T-helper 2 cell (primary cell): ENCODE measurements at places on chromosomes 1 and 21.

DNA sequence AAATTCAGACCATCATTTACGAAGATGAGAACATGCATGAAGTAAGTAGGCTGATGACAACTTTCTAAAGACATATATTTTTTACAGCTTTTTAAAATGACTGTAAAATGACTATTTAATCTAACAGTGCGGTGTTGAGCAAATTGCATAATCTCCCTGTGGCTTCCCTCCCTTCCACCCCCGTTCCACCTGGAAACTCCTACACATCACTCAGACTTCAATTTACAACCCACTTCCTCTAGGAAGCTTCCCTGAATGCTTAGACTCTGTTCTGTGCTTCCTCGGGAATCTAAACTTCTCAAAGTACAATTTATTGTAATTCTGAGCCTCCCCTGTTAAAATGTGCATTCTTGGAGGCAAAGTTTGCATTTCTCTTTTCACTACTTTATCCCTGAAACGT lies 354.9 kb downstream of the DPYD start:
- no peak for DNase-seq

- no peak for DNase-seq
Measured at GRCh38 chr1:190940951-190941350, 463.3 kb upstream of the BRINP3 start.

DNA sequence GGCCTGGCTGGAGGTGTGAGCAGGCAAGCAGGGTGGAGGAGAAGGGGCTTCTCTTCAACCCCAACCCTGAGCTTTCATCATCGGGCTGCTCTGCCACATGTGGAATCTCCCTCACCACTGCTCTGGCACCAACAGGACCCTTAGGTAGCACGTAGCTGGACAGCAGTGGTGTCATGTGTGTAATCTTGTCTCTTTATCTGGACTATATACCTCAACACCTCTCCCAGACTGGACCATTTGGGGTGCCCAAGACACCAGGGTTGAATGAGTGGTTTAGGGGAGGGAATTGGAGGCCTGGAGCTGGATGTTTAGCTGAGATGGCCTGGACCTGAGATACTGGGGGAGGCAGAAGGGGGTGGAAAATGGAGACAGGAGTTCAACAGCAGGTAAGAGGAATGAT lies 63.0 kb downstream of the UBE2T start:
- no peak for DNase-seq

DNA sequence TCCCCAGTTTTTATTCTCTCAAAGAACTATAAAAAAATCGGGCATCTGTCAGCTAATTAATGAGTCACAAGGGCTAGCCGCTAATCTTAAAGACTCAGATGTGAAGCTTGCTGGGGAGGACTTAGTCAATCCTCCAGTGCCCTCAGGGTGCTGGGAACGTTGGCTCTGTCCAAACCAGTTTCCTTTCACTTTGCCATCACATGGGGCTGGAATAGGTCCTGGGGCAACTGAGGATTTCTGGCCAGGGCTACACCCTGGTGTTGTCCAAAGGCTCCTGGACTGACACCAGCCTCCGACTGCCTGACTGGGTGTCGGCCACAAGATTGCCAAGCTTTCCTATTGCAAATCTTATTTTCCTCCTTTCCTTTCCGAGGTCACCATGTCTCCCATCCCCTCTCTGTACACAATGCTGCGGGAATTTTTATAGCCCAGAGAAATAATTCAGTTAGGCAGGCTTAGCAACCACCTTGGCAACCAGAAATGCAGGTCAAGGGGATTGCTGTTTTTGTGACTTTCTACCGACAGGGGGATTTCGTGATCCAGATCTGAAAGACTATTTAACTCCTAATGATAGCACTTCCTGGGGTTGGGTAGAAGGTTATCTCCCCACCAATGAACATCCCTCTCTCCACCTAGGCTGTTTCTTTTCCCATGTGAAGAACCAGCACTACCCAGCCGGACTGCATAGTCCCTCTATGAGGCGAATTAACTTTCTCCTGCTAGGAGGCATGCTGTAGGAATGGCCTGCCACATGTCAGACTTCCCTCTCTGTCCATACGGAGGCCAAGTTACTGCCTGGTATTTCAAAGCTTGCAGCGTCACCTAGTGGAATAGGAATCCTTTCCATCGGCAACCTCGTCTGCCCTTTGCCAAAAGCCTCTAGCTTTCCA lies 29.9 kb upstream of the CTBS start:
- DNase-seq: no peak

DNA sequence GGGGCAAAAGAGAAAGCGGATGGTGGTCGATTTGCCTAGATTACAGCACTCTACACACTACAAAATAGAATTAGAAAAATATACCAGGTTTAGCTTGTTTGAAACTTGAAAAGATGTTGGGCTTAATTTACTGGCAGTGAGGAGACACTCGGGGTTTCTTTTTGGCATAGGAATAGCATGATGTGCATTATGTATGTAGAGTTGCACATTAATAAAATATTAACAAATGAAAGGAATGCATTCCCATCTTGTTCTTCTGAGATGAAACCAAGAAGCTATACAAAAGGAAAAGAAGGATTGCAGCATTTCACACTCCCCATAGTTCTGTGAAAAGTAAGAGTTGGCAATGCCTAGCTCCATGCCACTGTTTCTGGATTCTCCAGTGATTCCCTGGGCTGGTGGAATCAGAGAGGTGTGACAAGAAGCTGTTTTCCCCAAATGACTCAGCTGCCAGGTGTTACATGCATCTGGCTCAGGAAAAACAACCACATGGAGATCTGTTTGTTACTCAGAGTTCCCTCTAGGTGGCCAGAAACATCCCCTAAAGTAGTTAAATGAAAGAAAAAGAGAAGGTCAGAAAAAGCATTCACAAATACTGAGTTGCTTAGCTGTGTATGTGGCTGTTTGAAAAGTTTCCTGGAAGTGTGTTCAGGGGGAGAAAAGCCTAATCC lies 115.6 kb downstream of the UCK2 start:
- DNase-seq: no peak

DNA sequence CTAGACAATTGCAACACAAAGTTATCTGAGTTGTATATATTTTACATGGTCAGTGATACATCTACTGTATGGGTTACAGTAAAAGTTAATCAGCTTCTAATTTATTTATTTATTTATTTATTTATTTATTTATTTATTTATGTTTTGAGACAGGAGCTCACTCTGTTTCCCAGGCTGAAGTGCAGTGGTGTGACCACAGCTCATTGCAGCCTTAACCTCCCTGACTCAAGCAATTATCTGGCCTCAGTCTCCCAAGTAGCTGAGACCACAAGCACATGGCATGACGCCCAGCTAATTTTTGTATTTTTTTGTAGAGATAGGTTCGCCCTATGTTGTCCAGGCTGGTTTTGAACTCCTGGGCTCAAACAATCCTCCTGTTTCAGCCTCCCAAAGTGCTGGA lies 241.6 kb downstream of the PTPRC start:
- no peak for DNase-seq

DNA sequence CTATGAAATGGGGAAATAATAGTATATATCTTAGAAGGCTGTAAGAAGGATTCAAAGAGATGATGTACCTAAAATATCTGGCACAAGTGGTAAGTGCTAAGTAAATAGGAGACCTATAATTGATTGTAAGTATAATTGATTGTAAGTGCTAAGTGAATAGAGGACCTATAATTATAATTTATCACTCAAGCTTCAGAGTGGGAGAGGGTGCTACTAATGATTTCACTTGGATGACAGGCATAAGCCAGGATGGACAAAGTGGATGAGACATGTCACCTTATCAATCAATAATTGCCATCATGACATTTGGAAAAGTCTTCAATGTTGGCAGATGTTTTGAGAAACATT lies 11.2 kb downstream of the RCAN1 start:
- no peak for DNase-seq

DNA sequence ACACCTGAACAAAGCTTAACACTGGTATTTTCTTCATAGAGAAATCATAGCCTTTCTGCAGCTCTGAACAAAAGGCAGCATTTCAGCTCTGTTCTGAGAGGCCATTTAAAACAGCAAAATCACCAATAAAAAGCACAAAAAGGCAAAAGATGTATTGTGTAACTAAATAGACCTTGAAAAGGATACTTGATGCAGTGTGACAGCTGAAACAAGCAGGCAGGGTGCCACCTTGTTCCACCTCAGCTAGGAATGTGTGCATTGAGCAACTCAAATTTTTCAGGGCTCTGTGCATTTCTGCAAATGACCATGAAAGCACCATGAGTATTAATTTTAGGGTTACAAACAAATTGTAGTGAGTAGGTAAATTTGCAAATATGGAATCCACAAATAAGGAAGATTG lies 65.8 kb downstream of the RHOU start:
- no peak for DNase-seq

GRCh38 chr1:54442185-54442584 lies 36.0 kb upstream of the SSBP3 start:
- DNase-seq: no peak

DNA sequence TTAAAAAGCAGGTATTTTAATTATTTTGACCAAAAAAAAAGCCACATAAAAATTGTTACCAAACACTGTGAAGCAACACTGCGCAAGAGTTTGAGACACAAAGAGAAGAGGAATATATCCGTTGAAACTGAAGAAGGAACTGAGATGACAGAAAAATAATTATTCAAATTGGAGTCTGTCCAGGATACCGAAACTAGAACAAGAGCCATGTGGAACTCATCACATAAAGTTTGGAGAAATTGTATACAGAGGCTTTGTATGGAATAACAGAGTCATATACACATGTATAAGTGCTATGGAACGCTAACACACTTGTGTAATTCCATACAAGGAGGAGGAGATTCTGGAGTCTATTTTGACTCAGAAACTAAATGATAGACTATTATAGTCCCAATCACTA lies 675.1 kb upstream of the ADGRL2 start:
- no peak for DNase-seq

GRCh38 chr1:18230840-18231239 lies 123.2 kb downstream of the IGSF21 start:
- no peak for DNase-seq

DNA sequence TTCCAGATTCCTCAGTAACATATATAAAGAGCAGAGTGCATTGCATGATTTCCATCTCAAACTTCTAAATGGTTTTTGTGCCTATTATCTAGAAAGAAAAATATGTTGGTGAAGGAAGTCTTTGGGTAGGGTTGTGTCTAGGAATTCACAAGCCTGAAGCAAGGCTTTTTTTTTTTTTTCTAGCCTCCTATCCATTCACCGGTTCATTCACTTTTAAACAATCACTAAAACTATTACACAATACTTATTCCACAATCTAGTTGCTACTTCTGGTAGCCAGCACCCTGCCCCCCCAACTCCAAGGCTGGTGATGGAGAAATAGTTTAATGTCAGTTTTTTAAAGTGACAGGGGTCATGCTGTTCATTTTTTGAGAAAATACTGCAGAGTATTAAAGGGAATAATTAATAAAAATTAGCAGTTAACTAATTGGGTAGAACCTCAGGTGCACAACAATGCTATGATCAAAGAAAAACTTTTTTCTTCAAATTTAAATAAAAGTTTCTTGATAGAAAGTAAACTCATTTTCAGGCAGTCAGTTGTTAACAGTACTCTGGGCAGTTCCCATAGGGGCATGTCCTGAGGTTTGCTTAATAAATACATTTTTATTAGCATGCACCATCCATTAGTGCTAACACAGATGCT lies 10.9 kb downstream of the IRF2BP2 start:
- no peak for DNase-seq

DNA sequence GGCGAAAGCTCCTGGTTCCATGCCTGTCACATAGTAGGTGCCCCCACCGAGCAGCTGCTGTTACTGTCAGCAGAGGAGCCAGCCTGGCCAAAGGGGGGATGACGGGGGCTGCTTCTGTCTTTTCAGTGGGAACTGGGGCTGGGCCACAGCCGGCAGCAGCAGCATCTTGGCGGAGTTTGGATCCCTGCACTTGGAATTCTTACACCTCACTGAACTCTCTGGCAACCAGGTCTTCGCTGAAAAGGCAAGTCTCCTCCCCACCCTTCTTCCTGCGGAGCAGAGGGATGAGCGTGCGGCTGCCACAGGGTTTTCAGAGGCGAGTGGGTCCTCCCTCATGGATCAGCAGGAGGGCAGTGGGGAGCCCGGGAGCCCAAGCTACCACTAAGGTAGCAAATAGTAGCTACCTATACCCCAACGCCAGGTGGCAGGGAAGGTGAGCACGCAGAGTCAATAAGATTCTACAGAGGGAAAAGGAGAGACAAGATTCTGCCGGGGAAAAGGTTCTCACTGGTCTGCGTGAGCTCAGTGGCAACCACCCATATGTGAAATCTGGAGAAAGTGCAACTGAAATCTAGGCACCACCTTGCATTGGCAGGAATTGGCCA lies 41.4 kb upstream of the SELENON start:
- no peak for DNase-seq

GRCh38 chr1:185044387-185044786 lies 971 bp upstream of the RNF2 start:
- DNase-seq: no peak

DNA sequence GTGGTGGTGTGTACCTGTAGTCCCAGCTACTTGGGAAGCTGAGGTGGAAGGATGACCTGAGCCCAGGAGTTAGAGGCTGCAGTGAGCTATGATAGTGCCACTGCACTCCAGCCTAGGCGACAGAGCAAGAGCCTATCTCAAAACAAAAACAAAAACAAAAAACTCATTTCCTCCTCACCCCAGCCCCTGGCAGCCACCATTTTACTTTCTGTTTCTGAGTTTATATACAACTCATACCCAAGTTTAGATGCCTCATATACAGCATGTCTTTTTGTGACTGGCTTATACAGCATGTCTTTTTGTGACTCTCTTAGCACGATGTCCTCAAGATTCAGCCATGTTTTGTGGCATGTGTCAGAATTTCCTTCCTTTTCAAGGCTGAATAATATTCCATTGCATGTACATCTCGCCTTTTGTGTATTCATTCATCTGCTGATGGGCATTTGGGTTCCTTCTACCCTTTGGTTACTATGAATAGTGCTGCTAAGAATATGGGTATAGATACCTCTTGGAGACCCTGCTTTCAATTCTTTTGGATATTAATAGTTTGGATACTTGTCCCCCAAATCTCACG lies 14.7 kb downstream of the COA7 start:
- DNase-seq: no peak

GRCh38 chr1:50427086-50427817 lies 4.0 kb upstream of the DMRTA2 start:
- DNase-seq: no peak

DNA sequence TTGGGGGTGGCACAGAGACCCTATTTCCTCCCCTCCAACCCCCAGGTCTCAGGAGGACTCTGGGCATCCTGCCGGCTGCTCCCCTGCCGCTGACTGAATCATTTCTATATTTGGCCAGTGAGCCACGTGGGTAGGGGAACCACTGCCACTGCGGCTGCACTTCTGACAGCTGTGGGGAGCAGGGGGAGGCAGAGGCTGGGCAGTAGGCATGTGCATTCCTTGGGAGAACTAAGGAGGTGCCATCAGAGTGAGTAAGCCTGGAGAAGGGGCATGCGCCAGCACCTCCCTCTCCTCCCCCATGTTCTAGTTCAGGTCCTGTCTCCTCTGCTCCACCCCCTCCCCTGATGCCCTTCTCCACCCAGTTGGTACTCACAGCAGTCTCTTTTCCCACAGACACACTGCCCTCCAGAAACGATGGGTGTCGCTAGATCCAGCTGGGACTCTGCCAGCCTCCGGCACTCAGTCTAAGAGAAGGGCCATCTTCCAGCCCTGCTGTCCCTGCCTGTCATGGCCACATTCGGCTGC lies 12.0 kb downstream of the PPFIA4 start:
- no peak for DNase-seq
